Mammary microvascular endothelial cell (primary cell): ENCODE measurements at places on chromosomes 12 and 14. TPM values are rescaled to one million over a fixed set of nuclear protein-coding genes. Genes with fewer than 3 reads are reported as not detected.

Gene NPAS3
- total RNA-seq = 0.10 TPM in 1 of 2 replicates, not detected in the other

Gene TOMM20L
- not detected in 2 replicates for total RNA-seq

Gene SLC15A4
- 29.4 and 29.7 TPM in 2 replicates for total RNA-seq

Gene RIN3
- total RNA-seq = 4.0 and 5.0 TPM in 2 replicates

Gene CIT
- total RNA-seq = 23.2 and 31.1 TPM in 2 replicates

Gene PARPBP
- total RNA-seq = 17.1 and 21.0 TPM in 2 replicates

Gene INHBC
- not detected in 2 replicates for total RNA-seq

Gene ITGA7
- 0.07 and 0.30 TPM in 2 replicates for total RNA-seq

Gene TSPAN19
- not detected in 2 replicates for total RNA-seq

Gene FOXN4
- total RNA-seq = not detected in 2 replicates

Gene FAM186B
- not detected in 2 replicates for total RNA-seq

Gene FLRT2
- total RNA-seq = 35.0 and 35.6 TPM in 2 replicates

Gene SNRPF
- 12.6 and 23.8 TPM in 2 replicates for total RNA-seq

Gene KRT77
- not detected in 2 replicates for total RNA-seq

Gene ABCD2
- not detected in 2 replicates for total RNA-seq

Gene SCN8A
- 0.53 and 1.1 TPM in 2 replicates for total RNA-seq

Gene CD63
- total RNA-seq = 720 and 809 TPM in 2 replicates

Gene MANSC4
- total RNA-seq = not detected in 2 replicates

Gene SIX4
- 0.79 and 1.00 TPM in 2 replicates for total RNA-seq

Gene NXPH4
- total RNA-seq = not detected in 2 replicates

Gene MYH6
- 0.05 TPM in 1 of 2 replicates, not detected in the other for total RNA-seq

Gene MLXIP
- total RNA-seq = 16.3 and 17.4 TPM in 2 replicates

Gene CCDC177
- not detected in 2 replicates for total RNA-seq

Gene FGF6
- not detected in 2 replicates for total RNA-seq

Gene MYBPC1
- not detected in 2 replicates for total RNA-seq

Gene PLD4
- not detected in 2 replicates for total RNA-seq

Gene MYO1A
- not detected in 2 replicates for total RNA-seq

Gene PHETA1
- total RNA-seq = 9.5 and 11.4 TPM in 2 replicates

Gene SOCS2
- 150 and 158 TPM in 2 replicates for total RNA-seq

Gene CSAD
- total RNA-seq = 1.1 and 3.0 TPM in 2 replicates

Gene NFATC4
- total RNA-seq = 4.1 and 9.0 TPM in 2 replicates

Gene PLBD1
- total RNA-seq = 0.05 and 0.27 TPM in 2 replicates

Gene MUCL1
- not detected in 2 replicates for total RNA-seq

Gene TMEM132C
- not detected in 2 replicates for total RNA-seq

Gene VWF
- total RNA-seq = 768 and 837 TPM in 2 replicates

Gene OR11G2
- not detected in 2 replicates for total RNA-seq

Gene NOS1
- total RNA-seq = not detected in 2 replicates

Gene PPP4R4
- not detected in 2 replicates for total RNA-seq

Gene KRT6C
- not detected in 2 replicates for total RNA-seq

Gene BCL11B
- total RNA-seq = 0.13 TPM in 1 of 2 replicates, not detected in the other

Gene CLEC7A
- not detected in 2 replicates for total RNA-seq

Gene CCDC38
- total RNA-seq = 0.07 and 0.15 TPM in 2 replicates

Gene HOXC12
- total RNA-seq = not detected in 2 replicates

Gene SPX
- not detected in 2 replicates for total RNA-seq

Gene RASSF8
- 37.6 and 55.3 TPM in 2 replicates for total RNA-seq

Gene DTX1
- not detected in 2 replicates for total RNA-seq

Gene GPR84
- not detected in 2 replicates for total RNA-seq

Gene SLC7A7
- 12.2 and 12.6 TPM in 2 replicates for total RNA-seq
